Stimulated activated CD8-positive, alpha-beta memory T cell treated with anti-CD3 and anti-CD28 coated beads, Interleukin-15, amount 100 ng/mL, for 4 hours (primary cell): ENCODE measurements at places on chromosomes 2 and 18.

DNA sequence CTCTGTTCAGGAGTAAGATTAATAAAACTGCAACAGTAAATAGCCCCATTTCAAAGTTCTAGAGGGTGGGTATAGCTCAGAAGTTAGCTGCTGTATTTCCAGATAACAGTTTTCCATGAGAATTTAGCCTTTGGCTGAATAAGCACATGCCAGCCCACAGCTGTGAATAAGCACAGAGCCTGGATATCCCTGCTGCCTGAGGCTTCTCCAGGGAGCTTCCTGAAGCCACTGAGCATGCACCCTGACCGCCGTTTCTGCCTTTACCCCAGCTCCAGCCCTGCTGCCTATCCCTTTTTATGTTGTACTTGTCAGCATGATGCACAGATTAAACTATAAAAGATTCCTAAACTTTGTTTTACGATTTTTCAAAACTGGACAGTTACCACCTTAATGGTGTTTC, 85.3 kb downstream of the FEZ2 start:
- DNase-seq = no peak

GRCh38 chr18:75727456-75727855, 300.0 kb upstream of the SMIM21 start:
- no peak for DNase-seq

DNA sequence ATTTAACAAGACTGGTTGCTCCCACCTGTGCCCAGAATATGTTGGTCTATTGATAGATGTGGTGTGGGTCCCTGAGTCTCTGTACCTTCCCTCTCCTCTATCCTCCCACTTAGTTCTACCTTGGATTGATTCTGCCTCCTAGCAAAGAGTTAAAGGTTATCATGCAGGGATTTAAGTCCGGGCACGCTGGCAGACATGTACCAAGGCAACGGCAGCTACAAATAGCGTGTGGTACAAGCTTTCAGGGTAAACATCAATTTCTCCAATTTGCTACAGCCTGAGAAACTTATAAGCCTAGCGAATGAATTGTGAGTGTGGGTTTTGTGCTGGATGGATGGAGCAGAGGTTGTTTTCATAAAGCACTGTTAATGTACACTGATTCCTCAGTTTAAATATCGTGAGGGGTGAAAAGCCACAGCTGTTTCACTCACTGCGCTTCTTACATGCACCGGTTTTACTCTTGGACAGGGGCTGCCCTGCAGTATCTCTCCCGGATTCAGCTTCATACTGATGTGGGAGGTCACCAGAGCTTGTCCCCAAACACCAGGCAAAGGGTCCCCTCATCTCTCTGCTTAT, 289.8 kb downstream of the ICOS start:
- no peak for DNase-seq

DNA sequence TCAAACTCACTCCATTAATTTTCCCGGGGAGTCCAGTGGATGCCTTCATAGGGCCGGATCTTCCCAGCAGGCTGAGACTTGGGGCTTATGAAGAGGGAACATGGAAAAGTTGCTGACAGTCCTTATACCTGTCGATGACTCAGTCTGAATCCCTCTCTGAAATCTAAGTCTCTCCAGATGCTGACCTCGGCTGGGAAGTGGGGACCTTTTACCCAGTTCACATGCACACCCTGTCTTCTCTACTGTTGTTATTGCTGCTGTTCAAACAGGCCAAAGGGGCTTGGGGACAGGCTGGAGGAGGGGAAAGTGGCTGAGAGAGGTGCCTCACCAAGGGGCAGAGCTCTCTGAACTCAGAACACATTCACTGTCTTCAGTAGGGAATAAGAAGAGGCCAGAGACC, 4.1 kb upstream of the TNP1 start:
- DNase-seq = no peak

DNA sequence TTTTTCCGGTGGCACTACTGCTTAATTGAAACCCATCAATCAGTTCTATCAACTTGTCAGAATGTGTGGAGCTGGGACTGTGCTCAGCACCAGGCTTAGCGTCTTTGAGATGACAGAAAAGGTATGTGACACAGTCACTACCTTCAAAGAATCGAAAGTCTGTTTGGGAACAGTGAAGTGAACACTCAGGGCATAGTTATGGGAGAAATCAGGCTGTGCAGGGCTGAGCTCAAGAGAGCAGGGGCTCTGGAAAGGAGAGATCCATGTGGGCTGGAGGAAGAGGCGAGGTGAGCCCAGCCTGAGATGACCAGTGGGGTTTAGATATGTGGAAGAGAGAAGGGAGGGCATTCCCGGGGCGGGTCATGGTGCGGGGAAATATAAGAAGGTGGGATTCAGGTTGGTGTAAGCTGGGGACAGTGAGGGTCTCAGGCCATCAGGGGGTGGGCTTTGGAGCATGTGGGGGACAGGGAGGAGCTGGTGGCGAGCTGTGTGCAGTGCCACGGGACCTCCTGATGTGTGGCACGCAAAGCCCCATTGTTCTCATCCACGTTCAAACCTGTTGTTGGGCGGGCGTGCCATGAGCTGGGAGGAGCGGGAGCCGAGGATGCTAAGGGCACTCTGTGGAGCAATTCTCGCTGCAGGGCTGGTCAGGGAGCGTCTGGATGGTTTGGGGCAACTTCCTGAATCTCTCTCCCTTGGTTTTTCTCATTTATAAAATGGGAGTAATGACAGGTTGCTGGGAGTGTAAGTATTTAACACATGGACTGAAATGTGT, 72.5 kb downstream of the VAPA start:
- no peak for DNase-seq

DNA sequence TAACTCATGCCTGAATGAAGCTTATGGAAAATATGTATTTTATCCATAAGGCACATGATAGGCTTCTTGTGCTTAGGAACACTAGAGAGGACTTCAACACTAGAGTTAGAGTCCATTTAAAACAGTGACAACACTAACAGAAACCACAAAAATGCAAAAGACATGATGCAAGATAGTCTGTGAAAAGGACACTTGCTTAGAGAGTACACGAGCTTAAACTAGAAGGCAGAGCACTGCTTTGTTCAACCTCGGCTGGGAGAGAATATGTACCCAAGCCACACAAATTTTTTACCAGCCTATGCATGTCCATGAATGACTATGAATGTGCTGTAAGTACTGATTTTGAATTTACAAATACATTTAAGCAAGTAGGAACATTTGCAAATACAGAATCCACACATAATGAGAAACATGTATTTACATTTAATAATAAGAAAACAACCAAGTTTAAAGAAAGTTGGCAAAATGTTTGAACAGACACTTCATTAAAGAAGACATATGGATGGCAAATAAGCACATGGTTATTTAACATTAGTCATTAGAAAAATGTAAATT, 130.6 kb downstream of the SPOPL start:
- no peak for DNase-seq

- no peak for DNase-seq
Measured at GRCh38 chr2:56335101-56335500, 151.3 kb downstream of the CCDC85A start.

- DNase-seq = no peak
Measured at GRCh38 chr2:29495536-29496060, 380.4 kb downstream of the CLIP4 start.

DNA sequence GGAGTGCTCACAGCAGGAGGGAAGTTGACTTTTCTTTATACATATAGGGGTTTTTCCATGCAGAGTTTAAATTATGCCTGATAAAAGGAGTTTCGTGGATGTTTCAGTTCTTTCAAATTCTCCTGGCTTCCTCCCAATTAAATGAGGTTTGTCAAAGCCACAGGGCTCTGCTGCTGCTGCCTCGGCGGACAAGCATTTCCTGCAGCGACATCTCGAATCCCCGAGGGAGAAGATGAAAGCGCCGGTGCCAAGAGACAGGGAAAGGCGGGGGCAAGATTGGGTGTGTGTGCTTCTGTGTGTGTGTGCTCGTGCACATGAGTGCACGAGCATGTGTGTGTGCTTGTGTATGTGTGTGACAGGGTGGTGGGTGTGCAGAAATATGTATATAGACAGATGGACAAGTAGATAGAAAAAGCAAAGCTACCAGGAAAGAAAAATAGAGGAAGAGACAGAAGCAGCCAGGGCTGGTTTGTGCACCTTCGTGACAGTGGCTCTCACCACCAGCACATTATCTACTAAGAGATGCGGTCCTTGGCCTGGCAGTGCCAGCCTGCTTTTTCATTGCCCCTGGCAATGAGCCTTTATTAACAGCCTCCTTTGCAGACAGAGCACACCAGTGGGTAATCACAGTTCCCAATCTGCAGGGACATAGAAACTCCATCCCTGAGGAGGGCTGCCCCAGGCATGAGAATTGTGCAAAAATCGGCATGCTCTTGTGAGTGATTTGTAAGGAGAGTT, 76.2 kb downstream of the CDK15 start:
- no peak for DNase-seq

GRCh38 chr18:46054956-46055837, 16.9 kb downstream of the PSTPIP2 start:
- no peak for DNase-seq

- DNase-seq = no peak
Measured at GRCh38 chr2:193240752-193241151, 1046.0 kb upstream of the TMEFF2 start.

GRCh38 chr18:13582178-13582670, 144.1 kb downstream of the FAM210A start:
- DNase-seq = no peak

DNA sequence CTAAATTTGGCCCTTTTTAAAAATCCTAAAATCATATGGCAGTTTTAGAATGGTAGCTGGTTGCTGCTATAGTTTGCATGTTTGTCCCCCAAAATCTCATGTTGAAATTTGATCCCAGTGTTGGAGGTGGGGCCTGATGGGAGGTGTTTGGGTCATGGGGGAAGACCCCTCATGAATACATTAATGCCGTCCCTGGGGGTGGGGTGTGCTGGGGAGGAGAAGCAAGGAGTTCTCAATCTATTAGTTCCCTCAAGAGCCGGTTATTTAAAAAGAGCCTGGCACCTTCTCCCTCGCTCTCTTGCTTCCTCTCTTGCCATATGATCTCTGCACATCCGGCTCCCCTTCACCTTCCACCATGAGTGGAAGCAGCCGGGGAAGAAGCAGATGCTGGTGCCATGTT, 20.8 kb downstream of the GPATCH11 start:
- no peak for DNase-seq

DNA sequence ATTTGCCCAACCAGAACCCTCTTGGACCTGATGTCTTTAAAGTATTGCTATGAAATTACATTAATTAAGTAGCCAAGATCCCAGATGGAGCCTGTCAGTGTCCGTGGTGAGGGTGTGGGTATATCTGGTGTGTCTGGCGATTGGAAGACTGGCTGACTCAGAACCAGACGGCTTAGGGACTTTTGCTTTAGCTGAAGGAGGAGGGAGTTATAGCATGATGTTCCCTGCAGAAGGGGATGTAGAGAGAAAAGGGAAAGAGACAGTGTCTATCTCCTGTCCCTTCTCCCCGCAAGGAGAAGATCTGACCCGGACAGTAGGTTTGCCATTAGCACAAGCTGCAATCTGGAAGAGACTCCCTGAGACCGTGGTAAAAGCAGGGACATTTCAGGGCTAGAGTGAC, 60.6 kb downstream of the POU3F3 start:
- no peak for DNase-seq

- no peak for DNase-seq
Measured at GRCh38 chr2:128721096-128721495, 402.4 kb upstream of the HS6ST1 start.

- no peak for DNase-seq
Measured at GRCh38 chr2:203719456-203720410, 13.3 kb downstream of the CD28 start.

DNA sequence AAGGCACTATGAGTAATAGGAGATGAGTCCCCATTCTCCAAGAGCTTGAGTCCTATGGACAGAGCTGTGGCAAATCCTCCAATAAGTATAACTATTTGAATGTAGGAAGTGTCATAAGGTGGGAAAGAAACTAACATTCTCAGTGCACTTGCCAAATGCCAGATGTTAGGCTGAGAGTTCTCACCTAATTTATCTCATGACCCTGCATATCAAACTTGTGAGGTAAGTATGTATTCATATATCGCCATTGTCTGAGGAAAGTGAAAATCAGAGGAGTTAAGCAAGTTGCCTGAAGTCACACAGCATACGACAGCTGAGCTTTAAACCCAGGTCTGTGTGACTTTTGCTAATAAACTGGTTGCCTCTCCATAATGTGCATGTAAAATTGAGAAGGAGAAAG, 169.5 kb downstream of the TTC32 start:
- DNase-seq = no peak
